ENCODE measurements at places on chromosomes 5 and 9.

DNA sequence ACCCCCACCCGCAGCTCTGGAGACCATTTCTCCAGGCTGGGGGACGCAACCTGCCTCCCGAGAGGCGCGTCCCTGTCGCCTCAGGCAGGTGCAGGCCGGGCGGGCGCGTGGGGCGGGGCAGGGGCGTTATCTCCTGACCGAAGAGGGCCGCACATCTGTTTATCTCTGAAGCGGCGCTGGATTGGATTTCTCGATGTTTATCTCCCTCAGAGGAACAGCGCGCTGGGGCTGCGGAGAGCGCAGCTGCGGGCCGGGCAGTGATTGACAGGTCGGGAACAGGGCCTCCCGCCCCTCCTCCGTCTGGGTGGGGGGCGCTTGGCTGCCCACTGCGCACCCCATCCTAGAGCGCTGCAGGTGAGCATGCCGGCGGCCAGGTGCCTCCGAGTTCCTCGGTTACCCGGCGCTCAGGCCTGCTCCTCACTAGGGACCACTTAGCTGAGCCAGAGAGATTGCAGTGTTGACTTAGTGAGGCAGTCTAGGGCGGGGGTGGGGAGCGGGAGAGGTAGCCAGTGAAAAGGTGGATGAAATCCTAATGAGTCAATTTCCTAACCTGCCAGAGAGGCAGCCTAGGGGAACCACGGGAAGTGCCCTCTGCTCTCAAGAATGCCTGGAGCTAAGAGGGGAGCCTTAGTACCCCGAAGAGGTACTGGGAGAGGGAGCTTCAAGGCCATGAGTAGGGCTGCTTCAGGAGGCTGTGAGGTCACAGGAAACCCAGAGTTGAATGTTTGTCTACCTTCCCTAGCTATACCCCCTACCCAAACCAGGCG lies 39.6 kb upstream of the TIFAB start:
- no peak for DNase-seq

DNA sequence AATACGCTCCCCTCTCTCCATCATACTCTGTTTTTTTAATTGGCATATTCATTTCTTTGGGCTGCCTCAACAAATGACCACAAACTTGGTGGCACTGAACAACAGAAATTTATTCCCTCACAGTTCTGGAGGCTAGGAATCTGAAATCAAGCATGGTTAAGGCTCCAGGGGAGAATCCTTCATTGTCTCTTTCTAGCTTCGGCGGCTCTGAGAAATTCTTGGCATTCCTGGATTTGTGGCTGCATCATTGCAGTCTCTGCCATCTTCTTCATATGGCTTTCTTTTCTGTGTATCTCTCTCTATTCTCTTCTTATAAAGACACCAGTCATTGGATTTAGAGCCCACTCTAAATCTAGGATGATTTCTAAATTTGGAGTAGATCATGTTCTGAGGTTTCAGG lies 10.9 kb upstream of the SLC24A2 start:
- DNase-seq = no peak

DNA sequence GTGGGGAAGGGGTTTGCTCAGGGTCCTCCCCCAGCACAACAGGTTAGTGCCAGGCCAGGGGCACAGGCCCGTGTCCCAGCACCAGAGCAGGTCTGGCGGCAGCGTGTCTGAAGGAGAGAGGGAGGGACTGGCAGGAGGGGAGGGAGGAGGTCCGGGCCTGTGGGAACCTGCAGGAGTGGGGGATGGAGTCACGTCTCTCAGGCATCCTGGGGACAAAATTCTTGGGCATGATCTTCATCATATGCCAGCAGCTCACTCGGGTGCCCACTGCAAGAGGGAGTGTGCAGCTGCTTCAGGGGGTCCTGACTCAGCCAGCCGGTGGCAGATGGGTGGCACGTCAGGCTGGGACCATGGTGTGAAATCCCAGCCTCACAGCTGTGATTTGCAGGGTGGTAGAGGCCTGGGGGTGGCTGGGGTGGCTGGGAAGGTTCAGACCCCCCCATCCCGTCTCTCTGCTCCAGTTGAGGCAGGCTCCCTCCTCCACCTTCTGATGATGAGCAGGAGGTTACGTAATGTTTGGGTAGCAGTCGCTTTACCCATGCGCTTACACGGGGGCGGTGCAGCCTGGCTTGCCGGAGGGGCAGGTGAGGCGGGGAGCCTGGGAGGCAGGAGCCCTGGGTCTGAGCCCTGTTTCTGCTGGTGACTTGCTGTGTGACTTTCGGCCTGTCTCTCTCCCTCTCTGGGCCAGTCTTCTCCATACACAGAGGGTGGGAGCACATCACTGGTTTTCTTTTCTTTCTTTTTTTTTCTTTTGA lies 40.5 kb downstream of the NCS1 start:
- no peak for DNase-seq

DNA sequence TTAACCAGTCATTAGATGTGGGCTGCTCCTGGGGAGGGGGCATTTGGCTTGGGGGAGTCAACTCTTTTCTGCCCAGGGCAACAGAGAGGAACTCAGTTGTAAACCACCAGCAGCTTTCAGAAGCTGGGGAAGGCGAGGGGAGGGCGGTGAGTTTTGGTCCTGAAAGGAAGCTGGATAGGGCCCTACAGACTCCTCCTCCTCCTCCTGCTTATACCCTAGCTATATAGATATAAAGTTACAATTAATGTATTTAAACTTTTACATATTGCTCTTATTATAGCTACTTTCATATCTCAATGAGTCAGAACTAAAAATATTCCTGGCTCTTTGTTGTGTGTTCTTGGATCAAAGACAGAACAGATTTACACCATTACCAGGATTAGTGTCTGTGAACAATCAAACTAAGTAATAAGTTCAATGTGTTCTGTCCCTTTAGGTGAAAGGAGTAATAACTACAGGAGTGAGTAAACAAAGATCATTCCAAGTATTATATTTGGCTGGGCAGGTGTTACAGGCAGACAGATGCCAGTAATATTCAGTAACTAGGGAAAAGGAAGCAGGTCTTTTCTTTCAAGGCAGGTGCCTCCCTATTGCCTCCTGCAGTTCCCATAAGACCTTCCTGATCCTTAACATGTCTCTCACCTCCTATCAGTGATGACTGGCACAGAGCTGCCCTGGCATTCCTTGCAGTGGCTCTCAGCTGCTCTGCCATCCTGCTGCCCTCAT lies 20.5 kb upstream of the VPS13A start:
- DNase-seq = no peak

- DNase-seq = no peak
These were observed 35.6 kb upstream of the ADAMTS16 start for GRCh38 chr5:5104550-5104949.

DNA sequence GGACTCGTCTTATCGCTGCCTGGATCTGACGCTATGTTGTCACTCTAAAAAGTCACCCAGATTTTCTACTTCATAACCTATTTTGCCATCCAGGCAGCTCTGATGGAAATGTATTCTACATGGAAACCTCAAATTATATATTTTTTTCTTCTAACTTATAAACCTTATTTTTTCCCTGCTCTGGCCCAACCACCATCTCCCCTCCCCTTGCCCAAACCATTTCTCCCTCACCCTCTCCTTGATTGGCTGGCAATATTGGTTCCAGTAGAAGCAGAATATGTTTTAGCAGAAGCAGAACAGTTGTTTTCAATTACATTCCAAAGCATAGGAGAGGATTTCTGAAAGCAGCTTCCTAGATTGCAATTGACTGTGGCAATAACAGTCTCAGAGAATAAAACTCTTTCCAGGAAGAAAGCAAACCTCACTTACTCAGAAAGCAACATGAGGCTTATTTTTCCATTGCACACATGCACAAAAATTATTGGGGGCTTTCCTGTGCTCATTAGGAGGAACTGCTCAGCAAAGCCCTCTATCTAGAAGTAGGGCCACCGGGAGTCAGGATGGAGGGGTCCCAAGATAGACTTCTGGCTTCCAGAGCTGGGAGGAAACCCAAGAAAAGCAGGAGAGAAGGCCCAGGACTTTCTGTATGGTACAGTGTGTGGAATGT lies 191.8 kb downstream of the ESM1 start:
- DNase-seq = no peak

DNA sequence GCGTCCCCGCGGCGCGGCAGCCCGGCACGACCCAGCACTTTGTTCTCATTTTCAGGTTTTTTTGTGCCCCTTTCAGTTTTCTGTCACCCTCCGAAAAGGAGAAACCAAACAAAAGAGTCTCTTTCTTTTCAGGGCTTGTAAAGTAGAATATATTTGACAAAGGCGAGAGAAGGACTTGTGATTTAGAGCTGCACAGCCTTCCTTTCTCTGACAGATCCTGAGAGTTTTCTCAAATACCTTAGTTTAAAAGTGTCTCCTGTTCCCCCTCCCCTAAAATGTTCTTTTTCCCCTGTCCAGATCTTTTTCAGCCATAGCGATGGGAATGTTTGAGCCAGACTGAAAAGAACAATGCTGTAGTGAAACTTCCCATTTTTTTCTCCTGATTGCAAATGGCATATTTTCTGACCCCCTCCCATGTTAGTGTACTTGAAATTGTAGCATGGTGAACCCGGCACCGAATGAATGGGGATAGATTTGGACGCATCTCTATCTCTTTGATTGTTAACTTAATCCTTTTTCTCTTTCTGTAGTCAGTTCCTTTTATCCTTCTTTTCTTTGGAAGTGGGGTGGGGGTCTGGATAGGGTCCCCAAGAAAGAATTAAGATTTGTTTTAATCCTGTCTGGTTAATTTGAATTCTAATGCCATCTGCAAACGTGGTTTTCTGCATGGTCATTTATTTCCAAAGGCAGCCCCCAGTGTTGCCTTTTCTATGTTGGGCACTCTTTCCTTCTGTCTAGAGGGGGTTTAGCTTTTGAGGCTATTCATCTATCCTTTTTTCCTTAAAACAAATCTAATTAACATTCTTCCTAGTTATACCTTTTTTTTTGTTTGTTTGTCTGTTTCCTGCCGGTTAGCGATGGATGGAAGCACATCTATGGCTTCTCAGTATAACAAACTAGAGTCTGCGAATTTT lies 2.2 kb downstream of the ZSWIM6 start:
- no peak for DNase-seq
